ENCODE measurements at places on chromosomes 6 and 20.

- DNase-seq, result no peak
These were observed 58.4 kb downstream of the GJA10 start for GRCh38 chr6:89952686-89953085.

GRCh38 chr20:12455148-12455547, 537.5 kb downstream of the BTBD3 start:
- no peak for DNase-seq

DNA sequence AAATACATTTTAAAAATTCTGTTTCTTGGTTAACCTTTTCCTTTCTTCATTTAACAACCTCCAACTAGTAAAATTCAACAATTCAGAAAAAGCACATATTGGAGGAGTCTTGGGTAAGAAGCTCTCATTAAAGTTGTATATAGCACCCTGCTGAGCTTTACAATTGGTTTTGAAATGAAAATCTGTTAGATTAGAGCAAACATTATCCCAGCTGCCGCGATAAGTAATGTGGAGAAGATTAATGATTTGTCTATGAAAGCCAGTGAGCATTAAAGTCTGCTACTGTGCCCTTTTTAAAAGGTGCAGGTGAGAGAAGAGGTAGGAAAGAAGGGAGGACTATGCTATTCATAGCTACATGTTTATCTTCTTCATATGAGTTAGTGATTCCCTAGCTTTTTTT, 201.5 kb downstream of the ZFAND3 start:
- no peak for DNase-seq

DNA sequence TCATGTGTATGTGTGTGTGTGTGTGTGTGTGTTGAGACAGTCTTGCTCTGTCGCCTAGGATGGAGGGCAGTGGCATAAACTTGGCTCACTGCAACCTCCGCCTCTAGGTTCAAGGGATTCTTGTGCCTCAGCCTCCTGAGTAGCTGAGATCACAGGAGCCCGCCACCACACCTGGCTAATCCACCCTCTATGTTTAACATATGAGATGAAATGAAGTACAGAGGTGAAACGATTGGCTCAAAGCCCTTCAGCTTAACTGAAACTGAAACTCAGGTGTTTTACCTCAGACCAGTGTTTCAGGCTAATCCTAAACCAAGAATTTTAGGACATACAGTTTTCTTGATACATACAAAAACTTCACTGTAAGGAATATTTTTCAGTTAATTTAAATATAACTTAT, 167.3 kb downstream of the KCNQ5 start:
- DNase-seq, result no peak

DNA sequence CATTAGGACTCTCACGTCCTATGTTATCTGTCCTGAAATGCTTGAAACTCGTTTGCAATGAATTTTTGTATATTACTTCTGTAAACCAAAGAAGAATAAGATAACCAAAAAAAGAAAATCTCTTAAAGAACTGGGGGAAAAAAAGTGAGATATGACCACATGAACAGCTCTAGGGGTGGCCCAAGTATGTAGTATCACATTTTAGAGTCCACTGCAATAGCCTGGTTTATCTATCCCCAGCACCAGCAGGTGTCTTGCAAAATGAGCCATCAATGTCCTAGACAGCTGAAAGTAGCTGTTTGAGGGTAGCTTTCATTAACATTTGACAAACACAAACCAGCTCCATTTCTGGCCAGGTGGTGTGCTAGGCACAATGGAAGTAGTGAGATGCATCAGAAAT, 102.8 kb downstream of the PXDC1 start:
- DNase-seq, result no peak

GRCh38 chr20:4544765-4545164, 176.9 kb upstream of the PRND start:
- no peak for DNase-seq

DNA sequence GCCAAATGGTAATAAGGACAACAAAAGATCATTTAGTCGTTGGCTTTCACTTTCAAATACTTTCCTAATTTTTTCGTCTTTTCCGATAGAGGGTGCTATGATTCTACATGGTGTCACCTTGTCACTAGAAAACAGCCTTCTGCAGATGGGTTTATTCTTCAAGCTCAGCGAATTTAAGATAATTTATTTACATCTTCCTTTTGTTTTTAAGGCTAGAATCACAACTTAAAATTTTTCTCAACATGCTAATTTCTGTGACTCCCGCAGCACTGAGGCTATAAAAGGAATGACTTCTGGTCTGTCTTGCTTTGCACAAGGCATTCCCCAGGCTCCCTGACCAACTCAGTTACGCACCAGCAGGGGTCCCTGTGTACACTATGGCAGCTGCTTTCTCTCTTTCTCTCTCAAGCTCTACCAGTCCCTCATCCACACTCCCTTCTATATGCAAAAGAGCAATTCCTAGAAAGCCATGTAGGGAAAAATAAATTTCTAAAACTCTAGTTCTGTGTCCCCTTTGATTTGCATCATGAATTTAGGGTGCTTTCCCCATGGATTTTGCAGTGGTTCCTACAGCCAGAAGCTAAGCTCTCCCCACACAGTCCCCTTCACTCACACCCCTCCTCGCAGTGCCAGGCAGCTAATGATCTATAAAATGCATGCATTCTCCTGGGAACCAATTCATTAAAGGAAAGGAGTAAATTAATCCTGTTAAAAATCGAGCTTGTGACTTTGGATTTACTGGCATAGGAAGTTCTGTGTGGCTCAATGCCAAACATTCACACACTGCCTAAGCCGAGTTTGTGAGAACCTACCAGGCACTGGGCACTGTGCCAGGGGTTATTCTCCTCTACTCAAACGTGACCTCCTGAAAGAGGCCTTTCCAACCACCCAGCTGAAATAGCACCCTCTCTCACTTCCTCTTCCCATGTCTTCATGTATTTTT, 74.5 kb downstream of the DCDC2 start:
- peak; percentile 35 for DNase-seq

DNA sequence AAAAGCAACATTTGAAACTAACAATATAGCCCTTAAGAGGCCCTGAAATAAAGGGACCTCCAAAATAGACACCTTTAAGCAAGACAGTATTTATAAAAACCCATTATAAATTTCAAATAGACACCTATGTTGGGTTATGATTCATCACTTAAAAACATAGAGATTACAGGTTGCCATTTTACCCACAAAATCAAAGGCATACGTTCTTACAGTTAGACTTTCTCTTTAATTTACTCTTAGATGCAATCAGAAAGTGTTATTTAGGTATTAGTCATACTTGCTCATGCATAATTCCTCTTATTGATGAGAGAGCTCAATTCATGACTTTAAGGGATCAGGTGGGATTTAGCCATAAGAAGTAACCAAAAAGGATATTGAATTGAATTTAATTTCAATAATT, 51.5 kb upstream of the TMEM200A start:
- no peak for DNase-seq

- DNase-seq, result no peak
These were observed 225.3 kb upstream of the FAM83B start for GRCh38 chr6:54621285-54621684.

- DNase-seq, result no peak
These were observed 260.0 kb downstream of the MMUT start for GRCh38 chr6:49202924-49203536.

DNA sequence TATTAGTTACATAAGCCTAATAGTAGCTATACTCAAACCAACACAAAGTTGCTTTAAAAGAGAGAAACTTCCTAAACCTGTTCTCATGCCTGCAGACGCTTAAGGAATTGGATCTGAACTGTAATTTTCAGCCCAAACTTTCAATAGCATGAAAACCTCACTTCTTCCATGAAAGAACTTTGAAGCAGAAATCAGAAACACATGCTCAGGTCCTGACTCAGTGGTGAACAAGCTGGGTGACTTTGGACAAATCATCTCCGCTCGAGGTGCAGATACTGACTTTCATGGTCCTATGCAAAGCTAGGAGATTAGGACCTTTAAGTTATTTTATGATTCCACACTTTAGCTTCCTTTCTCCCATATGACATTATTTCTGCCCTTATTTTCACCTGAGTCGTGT, 36.5 kb downstream of the NOX3 start:
- no peak for DNase-seq

DNA sequence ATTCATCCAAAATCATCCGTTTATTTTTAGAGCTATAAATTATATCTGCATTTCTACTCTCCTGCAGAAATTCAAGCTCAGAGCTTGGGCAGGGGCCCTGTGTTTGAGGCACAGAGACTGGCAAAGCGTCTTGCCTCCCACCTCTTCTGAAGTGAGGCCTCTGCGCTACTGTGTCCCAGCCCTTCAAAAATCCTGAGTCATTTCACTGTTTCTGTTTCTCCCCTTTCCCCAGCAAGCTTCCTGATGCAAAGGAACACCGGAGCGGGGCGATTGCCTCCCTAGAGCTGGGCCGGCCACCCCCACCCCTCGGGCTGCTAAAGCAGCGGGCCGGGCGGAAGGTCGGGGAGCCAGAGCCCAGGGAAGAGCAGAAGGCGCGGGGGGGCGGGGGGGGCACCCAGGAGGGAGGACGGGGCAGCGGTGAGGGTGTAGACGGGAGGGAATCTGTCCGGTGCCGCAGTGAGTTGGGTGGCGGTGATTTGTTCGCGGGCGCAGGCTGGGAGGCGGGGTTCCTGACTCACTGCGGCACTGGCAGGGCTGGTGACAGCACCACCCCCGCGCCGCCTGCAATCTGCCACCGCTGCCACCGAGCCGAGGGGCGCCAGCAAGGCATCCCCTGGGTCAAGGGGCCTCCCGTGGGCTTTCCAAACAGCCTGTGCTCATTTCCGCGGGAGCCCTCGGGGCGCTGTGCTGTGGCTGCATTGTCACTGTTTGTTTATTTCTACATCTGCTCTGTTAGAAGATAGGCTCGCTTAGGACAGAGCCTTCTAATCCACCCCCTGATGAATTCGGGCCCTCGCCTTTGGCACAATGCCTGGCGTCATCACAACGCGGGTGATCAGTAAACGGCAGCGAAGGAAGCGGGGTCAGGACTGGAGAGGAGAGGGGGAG, 46.5 kb upstream of the SNAP25 start:
- DNase-seq, result peak; percentile 41

DNA sequence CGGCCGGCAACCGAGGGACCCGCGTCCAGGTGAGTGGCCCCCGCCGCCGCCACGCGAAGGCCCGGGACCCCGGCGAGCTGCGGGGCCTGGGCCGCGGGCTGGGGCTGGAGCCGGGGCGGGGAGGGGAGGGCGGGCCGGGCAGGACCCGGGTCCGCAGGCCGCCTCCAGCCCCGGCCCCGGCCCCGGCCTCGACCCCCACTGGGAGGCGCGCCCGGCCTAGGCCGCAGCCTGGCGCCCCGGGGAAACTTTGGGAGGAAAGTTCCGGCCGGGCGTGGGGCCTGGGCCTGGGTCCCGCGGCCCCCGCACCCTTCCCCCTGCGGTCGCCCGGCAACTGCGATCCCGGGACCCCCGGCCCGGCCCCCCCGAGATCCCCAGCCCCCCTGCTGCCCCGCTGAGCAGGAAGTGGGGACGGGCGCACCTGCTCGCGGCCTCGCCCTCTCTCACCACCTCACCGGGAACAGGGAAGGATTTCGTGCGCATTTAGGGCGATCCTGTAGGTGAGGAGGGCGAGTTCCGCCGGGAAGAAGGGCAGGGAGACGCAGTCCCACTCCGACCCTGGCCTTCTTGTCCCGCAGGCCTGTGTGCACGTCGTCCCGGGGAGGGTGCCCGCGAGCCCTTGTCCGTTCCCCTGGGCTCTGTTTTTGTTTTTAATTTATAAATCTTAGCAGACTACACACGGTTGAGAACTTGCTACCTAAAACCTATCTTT, 402 bp downstream of the OSBPL2 start:
- no peak for DNase-seq

DNA sequence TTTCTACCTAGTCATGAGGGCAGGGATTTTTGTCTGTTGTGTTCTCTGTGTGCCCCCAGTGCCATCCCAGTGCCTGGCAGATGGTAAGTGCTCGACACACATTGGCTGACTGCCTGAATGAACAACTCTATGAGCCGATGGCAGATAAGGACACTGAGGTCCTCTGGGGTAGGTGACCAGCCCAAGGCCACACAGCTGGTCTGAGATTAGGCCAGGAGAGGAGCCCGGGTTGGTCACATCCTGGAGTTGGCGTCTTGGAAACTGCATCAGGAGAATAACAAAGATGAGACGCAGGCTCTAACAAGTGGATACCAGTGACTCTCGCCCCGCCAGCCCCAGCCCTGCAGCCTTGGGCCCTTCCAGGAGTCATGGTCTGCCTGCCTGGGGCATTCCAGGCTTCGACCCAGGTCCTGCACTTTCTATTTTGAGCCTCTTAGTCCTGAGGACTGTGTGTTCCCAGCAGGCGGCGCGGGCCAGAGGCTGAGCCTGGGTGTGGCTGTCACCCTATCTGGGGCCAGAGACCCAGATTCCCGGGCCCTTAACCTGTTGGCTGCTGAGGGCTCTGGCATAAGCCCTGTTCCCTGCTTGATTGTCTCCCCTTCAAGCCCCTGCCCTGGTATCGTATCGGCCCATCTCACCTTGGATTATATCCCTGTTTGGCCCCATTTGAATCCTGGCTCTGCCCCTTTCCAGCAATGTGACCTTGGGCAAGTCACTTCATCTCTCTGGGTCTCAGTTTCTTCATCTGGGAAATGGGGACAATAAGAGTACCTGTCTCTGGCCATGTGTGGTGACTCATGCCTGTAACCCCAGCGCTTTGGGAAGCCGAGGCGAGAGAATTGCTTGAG, 88.3 kb downstream of the CEBPB start:
- no peak for DNase-seq

GRCh38 chr6:162710419-162710818, 17.1 kb downstream of the PRKN start:
- DNase-seq, result no peak

DNA sequence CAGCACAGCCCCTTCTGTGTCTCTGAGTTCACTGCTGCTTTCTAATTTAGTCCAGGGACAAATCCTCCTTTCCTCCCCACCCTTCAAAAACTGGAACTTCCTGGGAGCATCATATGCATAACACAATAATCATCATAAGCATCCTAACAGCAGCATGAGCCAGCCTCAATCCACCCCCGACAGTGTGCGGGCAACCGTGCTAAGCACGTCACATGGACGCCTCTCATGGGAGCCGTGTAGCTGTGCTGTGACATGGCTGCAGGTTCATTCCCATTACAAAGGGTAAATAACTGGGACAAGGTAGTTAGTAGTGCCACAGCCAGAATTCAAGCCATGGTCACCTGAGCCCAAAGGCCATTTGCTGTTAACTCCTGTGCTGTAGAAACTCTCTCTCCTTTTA, 24.5 kb upstream of the ULBP3 start:
- no peak for DNase-seq

Measured in activated T-cell treated with anti-CD3 and anti-CD28 coated beads, Interleukin-2, amount 50 U/mL, for 24 hours (primary cell).